ENCODE measurements at places on chromosomes 11 and 22.

- DNase-seq = no peak
Measured at GRCh38 chr11:121510438-121510837, 57.7 kb upstream of the SORL1-AS1 start.

- DNase-seq = no peak
Measured at GRCh38 chr11:72834905-72835304, 20.7 kb downstream of the ATG16L2 start.

DNA sequence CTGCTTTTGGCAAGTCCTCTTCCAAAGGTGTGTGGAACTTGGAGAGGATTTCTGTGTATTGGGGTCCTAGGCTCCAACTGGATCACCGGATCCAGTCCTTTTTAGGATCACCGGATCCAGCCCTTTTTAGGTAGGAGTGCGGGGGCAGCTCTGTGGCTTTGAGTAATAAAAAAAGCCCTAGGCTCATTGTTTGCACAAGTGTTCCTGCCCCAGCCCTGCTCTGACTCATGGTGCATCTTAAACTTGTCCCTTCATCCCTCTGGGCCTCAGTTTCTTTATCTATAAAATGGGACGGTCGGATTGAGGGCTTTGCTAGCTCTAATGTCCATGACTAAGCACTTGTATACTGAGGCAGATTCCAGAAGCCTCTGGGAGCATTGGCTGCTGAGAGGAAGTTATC lies 22.7 kb upstream of the CD44 start:
- no peak for DNase-seq

DNA sequence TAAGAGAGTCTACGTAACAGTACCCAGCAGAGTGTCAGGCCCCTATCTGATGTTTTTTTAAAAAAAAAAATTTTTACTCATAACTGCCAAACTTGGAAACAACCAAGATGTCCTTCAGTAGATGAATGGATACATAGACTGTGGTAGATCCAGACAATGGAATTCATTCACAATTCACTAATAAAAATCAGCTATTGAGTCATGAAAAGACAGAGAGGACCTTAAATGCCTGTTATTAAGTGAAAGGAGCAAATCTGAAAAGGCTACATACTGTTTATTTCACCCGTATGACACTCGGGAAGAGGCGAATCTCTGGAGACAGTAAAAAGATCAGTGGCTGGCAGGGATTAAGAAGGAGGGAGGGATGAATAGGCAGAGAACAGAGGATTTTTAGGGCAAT lies 541.4 kb upstream of the TENM4 start:
- no peak for DNase-seq

DNA sequence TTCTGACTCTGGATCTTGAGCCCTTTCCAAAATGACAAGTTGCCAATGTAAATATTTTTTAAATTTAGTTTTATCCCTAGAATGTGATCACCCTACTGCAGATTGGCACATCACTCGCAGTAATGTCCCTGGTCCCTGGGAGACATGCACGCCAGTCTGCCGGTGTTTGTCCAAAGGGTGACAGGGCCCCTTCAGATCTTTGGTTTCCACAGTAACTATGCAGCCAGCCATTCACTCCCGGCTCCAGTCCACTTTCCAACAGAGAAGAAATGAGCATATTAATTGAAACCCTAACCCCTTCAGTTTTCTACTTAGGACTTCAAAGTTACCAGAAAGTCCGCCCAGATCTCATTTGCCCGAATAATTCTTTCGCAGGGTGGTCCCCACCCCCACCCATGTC lies 25.8 kb upstream of the RASSF10 start:
- no peak for DNase-seq

DNA sequence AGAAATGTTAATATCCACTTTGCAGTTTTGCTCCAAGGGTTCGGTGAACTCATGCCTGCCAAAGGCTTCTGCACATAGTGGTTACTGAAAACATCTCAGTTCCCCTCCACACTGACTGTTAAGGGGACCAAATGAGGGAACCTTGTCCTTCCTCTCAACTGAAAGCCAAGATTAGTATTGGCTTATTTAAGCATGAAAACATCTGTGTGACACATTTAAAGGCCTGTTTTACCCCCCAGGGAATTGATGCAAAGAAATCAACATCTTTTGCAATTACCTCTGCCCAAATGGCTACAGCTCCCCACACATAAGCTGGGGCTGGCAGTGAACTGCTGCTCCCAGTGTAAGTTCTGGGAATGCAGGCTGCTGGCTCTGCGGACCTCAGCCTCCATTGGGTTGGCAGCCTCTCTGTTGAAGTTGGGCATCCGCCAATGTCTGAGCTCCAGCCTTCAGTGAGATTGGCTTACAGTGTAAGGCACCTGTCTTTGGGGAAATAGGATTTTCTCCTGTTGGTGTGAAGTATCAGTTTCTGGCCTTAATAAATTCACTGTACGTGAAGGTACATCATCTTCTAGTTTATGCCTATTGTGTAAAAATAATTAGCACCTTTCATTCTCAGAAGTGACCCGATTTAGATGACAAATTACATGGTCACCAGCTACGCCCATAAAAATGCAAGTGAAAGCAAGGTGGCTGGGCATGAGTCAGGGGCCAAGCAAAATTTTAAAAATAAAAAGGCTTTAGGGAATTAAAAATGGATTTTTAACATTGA lies 213.4 kb upstream of the SYN3 start:
- DNase-seq = no peak
